ENCODE measurements at places on chromosomes 1 and 21. TPM values are rescaled to one million over a fixed set of nuclear protein-coding genes. Genes with fewer than 3 reads are reported as not detected.

GRCh38 chr1:227766015-227766634 is 30.9 kb downstream of the SNAP47 start:
- DNase-seq = no peak

- no peak for DNase-seq
Observed at GRCh38 chr1:223311826-223312225, 52.1 kb downstream of the SUSD4 start.

ARID4B gene
- total RNA-seq = 36.7 TPM

DNA sequence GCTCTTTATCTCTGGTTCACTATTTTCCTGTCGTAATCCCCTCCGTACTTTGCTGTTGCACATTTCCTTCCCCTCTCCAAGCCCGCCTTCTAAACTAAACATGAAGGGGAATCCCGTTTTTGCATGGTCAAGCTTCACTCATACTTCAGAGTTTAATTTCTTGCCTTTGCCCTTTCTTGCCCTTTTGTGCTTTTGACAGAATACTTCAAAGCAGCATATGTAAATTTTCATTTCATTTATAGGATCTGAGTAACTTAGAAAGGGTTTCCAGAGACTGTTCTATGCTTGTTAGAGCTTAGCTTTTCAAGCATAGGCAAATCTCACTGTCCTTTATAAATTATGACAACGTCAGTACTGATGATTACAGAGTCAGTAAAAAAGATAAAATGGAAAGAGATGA is 27.7 kb downstream of the SPATA45 start:
- DNase-seq = no peak

- no peak for DNase-seq
Observed at GRCh38 chr21:30426731-30427130, 1.0 kb upstream of the KRTAP13-3 start.
